ENCODE measurements at places on chromosomes 5 and 9.

DNA sequence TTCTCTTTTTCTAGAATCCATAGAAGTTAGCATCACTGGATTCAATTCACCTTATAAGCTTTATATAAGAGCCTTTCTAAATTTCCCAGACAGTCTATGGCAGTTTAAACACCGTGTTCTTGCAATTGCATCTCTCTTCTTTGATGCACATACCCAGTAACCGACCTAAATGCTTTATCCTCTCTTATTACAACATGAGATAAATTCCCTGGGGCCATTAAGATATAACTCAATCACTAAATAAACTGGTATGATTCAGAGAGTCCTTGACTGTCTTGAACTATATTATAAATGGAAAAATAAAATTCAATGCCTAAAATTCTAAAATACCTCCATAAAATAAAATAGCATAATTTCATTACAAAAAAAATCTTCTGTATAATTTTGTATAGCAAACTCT is 98.1 kb downstream of the DIRAS2 start:
- DNase-seq = no peak

DNA sequence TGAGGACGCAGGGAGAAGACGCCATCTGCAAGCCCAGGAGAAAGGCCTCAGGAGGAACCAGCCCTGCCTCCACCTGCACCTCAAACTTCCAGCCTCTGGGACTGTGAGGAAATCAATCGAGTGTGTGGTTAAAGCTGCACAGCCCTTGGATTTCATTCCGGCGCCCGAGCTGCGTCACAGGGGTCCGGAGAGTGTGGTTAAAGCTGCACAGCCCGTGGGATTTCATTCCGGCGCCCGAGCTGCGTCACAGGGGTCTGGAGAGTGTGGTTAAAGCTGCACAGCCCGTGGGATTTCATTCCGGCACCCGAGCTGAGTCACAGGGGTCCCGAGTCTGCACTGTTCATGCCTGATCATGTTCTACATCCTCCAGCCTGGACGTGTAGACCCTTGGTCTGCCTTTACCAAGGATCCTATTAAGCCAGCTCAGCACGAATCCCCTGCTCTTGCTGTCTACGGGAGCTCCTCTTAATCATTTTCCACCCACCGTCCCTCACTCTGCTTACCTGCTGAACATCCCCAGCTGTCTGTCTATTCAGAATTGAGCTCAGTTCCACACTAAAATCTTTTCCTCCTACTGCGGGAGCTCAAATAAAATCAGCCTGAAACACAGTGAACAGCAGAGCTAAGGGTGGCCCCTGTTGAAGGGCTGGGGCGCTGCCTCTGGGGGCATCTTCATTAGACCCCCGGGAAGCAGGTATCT is 73.0 kb upstream of the OLFM1 start:
- no peak for DNase-seq

- no peak for DNase-seq
Measured at GRCh38 chr5:111582993-111583601, 70.8 kb upstream of the STARD4 start.

DNA sequence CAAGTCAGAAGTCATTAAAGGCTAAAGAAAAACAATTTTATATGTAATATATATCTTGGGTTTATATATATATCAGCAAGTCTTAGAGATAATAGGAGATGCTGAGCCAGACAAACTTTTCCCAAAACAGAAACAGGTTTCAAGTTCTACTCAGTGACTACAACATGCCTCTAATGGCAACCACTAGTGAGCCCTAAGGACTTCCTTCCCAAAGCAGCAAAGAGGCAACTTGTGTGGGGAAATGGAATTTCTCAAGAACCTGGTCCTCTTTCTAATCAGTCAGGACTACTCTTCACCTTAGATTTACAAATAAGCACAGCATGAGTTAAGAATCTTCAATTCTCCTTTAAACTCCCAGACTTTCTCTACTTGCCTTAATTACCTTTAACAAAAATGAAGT is 17.6 kb downstream of the RNF38 start:
- DNase-seq = no peak

DNA sequence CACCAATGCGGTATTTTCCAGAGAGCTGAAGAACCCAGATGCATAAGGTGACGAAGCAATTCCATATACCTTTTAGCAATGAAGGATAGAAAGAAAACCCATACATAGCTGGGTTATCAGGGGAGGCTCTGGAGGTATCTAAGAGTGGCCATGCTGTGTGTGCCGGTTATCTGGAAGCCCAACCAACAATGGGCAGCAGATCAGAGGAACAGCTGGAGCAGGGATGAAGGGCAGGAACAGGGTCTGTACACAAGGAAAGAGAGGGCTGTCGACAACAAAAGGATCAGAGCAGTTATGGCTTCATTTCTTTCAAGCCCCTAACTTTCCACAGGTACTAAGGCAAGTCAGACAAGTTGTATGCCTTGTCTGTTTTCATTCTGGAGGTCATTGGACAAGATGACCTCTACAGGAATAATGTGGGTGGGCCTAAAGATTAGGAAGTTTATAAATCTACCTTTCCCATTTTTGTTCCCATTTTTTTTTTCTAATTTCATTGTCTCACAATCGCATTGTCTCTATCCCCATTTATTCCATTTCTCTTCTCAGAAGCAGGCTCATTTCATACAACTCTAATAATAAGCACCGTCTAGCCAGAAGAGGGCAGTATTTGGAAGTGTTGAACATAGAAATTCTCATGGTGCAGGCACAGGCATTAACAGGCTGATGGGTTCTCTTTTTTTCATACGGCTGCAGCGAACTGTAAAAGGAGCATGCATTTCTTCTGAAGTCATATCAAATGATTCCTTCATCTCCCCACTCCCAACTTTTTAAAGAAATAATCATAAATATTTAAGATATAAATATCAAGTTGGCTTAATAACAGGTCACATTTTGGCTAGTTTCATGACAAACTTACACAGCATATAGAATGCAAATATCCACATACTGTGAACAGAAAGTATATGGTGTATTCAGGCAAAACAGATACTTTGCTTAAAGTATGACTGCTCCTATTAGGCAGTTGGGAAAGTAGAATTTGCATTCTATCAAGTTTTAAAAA is 63.5 kb downstream of the ZNF474 start:
- peak; percentile 76 for DNase-seq

- no peak for DNase-seq
Measured at GRCh38 chr9:13876741-13877140, 437.2 kb downstream of the NFIB start.

DNA sequence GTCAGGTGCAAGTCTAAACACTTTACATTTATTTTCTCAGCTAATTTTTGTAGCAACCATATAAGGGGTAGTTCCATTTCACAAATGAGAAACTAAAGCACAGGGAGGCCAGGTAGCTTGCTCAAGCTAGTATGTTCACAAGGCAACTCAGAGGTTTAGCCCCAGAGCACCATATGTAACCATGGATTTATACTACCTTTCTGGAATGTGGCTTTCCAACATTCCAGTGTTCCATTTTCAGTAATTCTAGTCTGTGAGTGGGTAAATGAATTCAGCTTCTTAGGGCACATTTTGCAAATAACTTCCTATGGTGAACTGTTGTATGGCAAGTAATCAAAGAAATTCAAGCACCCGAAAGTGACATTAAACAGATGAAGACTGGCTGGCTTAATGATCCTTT is 25.0 kb upstream of the CAST start:
- DNase-seq = no peak

DNA sequence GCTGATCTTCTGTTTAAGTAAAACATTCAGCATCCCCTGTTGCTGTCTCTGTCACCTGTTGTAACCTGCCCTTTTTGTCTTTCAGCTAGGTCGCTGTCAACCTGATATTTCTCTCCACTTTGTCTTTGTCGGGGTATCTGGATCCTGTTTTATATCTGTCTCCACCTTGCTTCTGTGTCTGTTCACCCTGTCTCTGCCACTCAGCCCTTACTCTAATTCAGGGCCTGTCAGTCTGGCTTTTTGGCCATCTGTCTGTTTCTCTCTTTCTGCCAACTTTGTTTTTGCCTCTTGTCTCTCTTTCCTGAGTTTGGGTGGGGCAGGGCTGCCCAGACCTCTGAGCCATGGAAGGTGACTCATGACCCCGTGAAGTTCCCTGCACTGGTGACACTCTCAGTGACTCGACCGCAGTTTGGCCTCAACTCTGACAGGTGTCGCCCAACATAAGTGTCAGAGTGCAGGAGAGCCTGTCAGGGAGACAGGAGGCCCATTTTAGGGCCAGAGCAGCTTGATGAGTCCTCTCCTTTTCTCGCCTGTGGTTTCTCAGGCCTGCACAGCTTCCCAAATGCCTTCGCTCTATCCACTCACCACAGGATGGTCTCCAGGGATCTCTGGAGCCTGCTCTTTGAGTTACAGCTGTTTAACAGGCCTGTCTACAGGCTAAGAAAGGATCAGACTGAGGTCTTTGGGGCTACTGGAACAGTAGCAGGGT is 868 bp downstream of the ZBTB43 start:
- peak; percentile 33 for DNase-seq

GRCh38 chr5:53331463-53331862 is 149.0 kb upstream of the FST start:
- DNase-seq = no peak

GRCh38 chr5:147927901-147928300 is 21.6 kb upstream of the C5orf46 start:
- DNase-seq = no peak

- no peak for DNase-seq
Measured at GRCh38 chr5:1173485-1174070, 27.8 kb upstream of the SLC6A19 start.

GRCh38 chr9:128911529-128912035 is 9.2 kb upstream of the PHYHD1 start:
- peak; percentile 85 for DNase-seq

- DNase-seq = no peak
Measured at GRCh38 chr5:10268100-10268499, 18.0 kb downstream of the CCT5 start.

- no peak for DNase-seq
Measured at GRCh38 chr9:131781069-131781468, 41.2 kb upstream of the RAPGEF1 start.

DNA sequence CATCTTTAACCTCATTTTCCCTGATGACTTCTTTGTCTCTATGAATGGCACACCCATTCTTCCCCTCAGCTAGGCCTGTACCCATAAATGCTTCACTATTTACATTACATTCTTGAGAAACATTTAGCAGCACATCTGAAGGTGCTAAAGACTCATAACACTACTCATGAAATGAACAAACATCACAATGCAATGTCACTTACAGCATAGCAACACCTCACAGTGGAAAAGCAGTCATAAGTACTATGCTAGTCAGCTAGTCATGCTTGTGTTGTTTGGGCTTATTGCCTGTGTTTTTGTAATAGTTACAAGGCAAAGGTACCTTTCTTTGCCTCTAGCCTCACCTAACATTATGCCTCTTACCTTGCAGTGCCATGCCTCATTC is 228.9 kb downstream of the KIAA0825 start:
- no peak for DNase-seq

GRCh38 chr5:176894298-176894697 is 4.8 kb downstream of the HK3 start:
- no peak for DNase-seq

- peak; percentile 38 for DNase-seq
Measured at GRCh38 chr5:150582241-150583109, 58.0 kb upstream of the SYNPO start.

DNA sequence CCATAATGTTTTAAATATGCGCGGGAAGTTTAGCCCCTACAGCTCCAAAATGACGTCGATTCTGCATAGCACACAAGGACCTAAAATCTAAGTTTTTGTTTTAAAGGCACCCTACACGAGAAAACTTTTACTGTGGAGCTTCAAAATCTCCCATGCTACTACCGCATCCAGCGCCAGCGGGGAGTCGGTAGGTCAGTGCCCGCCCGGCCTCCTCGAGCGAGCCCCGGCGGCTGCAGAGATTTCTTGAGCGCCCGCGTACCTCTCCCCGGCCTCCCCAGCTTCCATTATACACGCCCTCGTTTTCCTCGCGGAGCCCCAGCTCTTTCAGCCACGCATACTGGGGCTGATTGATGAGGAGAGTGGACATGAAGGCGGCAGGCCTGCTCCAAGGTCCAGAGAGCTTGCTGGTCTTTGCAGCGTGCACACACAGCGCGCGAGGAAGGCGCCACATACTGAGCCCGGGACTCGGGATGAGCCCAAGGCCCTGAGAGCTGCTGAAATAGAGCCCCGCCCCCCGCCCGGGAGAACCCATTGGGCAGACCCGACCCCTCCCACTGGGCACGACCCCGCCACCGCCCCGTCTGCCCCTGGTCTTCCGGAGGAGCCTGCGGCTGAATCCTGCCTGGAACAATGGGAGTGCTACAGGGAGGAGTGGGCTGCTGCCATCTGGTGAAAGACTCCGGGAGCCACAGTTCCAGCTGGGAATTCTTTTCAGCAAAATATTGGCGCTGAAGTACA is at the start of gene ALDH7A1:
Gene ALDH7A1, minus strand, starts transcription at position 472 of the 738 bp plus-strand sequence. Its CDS starts 21 bp downstream, at position 451.
- DNase-seq = peak; percentile 96

- no peak for DNase-seq
Measured at GRCh38 chr5:75358117-75358516, 21.1 kb downstream of the HMGCR start.

- no peak for DNase-seq
Measured at GRCh38 chr5:17916446-17916845, 282.2 kb downstream of the TAF11L14 start.

DNA sequence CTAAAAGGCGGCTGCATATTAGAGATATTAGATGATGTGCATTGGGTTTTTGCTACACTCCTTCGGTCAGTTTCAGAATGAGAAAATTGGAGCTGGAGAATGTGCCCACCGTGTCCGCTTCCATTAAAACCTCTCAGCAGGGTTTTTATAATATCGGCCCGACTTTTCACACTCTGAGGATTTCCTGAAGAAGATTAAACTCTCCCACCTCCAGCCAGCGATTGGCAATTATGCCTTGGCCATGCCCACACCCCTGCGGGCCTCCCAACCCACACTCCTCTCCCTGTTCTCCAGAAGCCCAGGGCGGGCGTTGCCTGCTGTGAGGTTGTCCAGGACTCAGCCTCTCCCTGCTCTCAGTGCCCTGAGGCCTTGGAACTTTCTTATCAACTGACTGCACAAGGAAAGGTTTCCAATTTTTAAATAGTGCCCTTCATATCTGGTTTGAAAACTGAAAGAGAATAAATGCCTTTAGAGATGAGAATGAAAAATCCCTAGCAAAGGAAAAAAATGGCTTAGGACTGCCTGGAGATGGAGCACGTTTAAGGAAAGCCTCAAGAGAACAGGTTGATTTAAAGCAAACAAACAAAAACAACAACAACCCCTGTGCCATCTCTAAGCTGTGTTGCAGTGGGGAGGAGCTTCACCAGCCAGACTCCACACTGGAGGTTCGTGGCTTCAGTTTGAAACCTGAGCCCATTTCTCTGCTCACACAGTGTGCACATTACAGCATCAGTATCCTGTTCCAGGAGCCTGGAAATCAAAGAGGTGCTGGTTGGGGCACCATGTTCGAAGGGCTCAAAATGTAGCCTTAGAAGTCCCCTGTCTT is 292.9 kb downstream of the NSG2 start:
- no peak for DNase-seq

DNA sequence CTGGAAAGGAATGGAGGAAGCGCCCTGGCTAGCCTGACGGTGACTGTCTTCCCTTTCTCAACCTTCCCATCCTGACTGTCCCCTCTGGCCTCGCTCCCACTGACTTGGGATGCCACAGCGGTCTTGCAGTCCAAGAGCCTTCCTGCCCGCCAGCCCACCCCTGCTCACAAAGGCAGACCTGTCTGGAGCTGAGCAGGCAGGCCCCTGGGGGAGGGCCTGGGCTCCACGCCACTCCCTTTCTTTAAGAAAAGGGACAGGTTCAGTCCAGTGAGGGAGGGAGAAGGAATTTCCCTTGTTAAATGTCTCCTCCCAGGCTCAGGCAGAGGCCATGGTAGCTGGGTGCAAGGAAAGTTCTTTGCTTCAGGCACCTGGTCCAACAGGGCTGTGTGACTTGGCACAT is 18.1 kb downstream of the FGF1 start:
- no peak for DNase-seq
